CD4-positive, alpha-beta T cell treated with Interleukin-2 at 100 ng/mL for 4 hours (primary cell): ENCODE measurements at places on chromosomes 16 and 17.

- no peak for DNase-seq
Measured at GRCh38 chr16:27259710-27260109, 8.9 kb downstream of the NSMCE1 start.

DNA sequence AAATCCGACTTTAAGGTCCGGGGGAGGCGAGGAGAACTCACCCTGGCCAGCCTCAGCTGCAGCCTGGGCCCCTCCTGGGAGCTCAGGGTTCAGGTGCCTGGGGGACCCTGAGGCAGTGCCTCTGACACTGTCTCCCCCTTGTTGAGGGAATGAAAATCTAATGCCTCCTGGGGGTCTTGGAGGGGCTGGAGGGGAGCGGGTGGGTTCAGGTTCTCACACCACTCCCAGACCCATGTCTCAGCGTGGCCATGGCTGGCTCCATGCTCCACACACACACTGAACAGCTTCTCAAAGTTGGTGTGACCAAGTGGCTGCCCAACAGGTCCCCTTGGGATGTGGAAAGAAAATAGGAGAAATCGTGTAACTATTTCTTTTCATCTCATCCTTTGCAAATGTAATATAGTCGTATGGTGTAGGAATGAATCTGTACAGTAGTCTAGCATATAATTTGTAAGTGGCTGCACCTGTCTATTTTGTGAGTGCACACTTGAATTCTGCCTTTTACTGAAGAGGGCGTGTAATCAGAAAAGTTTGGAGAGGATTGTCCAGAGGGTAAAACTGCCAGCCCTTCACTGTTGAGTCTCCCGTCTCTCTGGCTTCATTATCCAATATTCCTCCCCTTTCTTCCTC is 788 bp upstream of the PRCD start:
- DNase-seq: no peak

- no peak for DNase-seq
Measured at GRCh38 chr17:67841992-67842391, 16.7 kb downstream of the BPTF start.

DNA sequence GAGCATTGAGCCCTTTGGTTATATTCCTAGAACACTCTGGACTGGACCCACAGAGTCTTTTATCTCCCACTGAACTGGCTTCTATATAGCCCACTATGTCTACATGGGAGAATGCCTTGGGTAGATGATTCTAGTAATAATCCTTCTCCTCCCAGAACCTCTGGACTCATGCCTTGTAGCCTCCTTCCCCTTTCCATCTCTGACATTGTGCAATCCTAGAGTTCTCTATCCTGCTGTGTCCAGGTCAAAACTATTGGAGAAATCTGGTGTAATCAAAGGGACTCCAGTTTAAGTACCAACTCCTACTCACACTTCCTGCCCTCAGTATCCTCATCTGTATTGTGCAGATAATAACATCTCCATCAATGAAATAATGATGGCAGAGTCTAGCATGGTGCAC is 9.1 kb downstream of the RCVRN start:
- DNase-seq: no peak

DNA sequence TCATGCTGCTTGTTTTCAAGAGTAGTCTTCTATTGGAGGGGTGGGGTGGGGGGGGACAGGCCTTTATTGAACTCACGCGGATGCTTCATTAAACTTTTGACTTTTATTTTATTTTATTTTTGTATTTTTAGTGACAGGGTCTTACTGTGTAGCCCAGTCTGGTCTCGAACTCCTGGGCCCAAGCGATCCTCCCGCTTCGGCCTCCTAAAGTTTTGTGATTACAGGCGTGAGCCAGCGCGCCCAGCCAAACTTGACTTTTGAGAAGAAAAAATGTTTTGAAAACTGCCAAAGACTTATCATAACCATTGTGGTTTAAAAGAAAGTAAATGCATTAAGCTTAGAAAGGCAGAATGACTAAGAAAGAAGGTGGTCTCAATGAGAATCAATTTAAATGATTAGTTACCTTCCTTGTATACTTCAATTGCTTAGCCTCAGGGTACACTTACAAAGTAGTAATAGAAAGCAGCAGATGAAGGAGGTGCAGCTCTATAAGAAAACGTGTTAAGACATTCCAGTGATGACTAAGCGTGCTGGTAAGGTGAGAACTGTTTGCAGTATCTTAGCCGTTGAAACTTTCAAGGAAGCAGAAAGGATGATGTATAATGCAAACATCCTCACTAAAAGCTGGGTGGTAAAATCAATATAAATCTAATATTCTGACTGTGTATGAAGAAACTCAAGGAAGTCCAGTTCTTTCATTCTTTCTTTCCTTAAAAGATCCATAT is 1.2 kb downstream of the AP2B1 start:
- peak; percentile 54 for DNase-seq
